ENCODE measurements at places on chromosomes 2 and 18.

GRCh38 chr2:75870651-75871137, 160.0 kb upstream of the GCFC2 start:
- no peak for DNase-seq

DNA sequence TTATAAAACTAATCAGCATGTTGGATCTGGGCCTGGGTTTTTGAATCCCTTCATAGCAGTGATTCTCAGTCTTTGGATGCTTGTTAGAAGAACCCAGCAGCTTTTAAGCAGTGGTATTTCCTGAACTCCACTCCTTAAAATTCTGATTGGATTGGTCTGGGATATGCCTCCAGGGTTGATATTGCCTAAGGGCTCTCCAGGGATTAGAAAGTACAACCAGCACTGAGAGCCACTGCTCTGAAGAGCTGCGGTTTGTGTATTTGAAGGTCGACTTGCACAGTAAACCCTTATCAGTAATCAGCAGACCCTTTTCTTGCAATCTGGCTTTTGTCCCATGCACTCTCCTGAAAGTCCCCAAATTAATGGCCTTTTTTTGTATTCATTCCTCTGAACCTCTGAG, 17.0 kb upstream of the RBMS1 start:
- DNase-seq, result no peak

DNA sequence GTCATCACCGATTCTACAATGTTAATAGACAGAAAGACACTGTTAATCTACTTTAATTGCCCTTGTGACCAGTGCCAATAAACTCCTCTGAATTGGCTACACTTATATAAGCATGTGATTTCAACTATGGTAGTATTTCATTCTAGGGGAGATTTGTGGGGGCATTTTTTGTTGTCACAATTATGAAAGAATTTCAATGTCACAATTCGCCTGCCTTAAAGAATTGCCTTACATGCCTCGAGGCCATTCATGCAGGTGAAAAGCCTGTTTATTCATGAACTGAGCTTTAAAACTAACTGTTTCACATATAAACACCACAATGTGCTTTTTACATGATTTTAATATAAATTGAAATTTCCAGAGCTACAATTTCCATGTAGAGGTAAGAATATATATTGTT, 162.8 kb downstream of the GCA start:
- no peak for DNase-seq

- peak; percentile 1 for DNase-seq
Measured at GRCh38 chr2:16507655-16508489, 157.8 kb downstream of the CYRIA start.

DNA sequence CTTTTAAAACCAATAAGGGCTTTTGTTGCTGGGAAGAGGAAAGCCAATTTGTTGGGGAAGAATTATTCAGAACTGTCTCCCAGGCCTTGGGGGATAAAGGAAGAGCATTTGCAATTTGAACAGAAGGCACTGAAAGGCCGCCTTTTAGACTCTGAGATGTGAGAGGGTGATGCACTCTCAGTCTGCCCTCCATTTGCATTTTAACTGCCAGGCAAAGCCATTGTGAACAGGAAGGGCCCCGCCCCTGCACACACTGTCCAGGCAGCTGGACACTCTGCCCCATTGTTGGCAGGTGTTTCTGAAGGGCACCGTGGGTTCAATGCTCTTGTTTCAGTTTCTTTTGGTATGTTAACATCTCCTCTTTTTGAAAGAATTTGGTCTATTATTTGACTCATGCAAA, 169.5 kb upstream of the COPS8 start:
- no peak for DNase-seq

- peak; percentile 33 for DNase-seq
Measured at GRCh38 chr2:32009516-32010256, 1.1 kb downstream of the MEMO1 start.

DNA sequence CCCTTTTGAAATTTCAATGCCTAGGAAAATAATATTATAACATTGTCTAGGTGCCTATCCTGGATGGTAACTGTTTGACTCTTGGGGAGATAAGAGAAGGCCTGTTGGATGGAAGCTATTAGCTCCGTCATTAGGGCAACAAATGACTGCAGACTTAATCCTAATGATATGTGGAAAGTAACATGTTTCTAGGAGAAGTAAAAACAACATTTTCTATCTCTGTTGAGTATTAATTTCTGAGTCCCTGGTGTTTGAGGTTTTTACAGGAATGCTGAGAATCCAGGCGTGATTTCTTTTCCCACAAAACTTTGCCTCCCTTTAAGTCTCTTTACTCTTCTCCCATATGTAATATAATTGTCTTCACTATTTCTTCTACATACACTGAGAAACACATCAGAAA, 159.1 kb downstream of the GALNT1 start:
- DNase-seq, result no peak

DNA sequence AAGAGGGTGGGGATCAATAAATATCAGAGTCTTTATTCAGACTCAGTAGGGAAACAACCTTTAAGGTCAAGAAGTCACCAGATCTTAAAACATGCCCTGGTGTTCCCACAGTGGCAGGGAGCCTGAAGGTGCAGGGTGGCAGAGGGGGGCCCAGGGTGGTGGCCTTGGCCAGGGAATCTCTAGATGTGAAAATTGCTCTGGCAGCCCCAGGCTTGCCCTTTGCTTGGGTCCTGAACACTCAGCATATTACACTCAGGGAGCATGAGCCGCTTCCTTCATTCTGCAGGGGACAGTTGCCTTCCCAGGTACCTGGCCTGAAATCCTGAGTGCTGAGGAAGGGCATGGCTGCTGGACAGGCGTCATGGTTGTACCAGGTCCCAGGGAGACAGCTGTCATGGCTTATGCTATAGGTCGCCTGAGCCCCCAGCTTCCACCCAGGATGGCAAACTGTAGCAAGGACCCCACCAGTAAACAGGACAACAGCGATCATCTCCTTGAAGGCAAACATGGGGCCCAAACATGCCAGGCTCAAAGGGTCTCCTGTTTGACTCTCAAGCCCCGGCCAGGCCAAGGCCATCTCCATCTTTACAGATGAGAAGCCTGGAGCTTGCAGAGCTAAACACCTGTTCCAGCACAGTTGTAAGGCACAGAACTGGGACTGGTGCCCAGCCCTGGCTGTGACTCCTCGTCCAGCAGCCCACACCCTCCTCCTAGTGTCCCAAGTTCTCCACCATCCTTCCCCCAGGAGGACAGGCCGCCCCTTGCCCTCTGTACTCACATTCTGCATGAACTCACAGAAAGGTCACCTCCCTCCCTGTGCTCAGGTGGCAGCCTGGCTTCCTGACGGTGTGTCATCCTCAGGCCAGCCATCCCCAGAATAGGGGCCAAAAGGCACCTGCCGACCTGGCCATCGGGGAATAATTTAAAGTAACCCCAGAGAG, 14.6 kb downstream of the ABCG8 start:
- DNase-seq, result no peak

- no peak for DNase-seq
Measured at GRCh38 chr2:99619151-99619550, 129.3 kb upstream of the REV1 start.
